ENCODE measurements at places on chromosomes 6 and 20. TPM values are rescaled to one million over a fixed set of nuclear protein-coding genes. Genes with fewer than 3 reads are reported as not detected.

MCHR2 gene
- 0.27 TPM for total RNA-seq

SSTR4 gene
- 0.53 TPM for total RNA-seq

- no peaks in the 10 kb centered on the region for H3K27me3 ChIP-seq
- no peaks in the 10 kb centered on the region for H3K36me3 ChIP-seq
Measured at GRCh38 chr20:9332791-9333479, 181.5 kb upstream of the LAMP5 start.

DNA sequence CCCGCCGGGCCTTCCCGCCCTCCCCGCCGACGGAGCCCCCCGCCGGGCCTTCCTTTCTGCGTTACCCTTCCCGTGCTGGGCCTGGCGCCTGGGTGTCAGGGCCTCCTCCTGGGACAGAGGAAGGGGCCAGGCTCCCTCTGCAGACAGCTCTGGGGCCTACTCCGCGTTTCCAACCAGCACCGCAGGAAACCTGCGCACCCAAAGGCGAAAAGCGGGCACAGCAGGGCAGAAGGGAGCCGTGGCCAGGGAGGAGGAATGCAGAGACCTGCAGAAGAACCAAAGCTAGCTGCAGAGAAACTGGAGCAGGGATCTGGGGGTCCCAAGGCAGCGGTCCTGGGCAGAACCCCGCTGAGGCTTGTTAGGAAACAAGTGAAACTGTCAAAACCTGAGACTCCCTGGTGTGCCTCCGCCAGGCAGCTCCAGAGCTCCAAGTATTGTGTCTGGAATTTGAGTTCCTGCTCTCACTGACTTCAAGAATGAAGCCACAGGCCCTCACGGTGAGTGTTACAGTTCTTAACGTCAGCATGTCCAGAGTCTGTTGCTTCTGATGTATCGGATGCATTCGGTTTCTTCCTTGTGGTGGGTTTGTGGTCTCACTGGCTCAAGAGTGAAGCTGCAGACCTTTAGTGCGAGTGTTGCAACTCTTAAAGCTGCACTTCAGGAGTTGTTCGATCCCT, 33.3 kb downstream of the IRF4 start:
- H3K27ac ChIP-seq = no peak overlapping the region
- H3K4me1 ChIP-seq = peaks cover 14% of the 10 kb centered on the region
- H3K4me3 ChIP-seq = no peak overlapping the region

Measured in hepatocyte (in vitro differentiated cells).